MCF 10A (cell line): ENCODE measurements at places on chromosomes 2 and 18. TPM values are rescaled to one million over a fixed set of nuclear protein-coding genes. Genes with fewer than 3 reads are reported as not detected.

GRCh38 chr2:222969491-222969890 lies 82.5 kb upstream of the KCNE4 start:
- H3K27me3 ChIP-seq: no peaks in the 10 kb centered on the region
- no peaks in the 10 kb centered on the region for H3K36me3 ChIP-seq
- no peak overlapping the region for H3K4me3 ChIP-seq

DNA sequence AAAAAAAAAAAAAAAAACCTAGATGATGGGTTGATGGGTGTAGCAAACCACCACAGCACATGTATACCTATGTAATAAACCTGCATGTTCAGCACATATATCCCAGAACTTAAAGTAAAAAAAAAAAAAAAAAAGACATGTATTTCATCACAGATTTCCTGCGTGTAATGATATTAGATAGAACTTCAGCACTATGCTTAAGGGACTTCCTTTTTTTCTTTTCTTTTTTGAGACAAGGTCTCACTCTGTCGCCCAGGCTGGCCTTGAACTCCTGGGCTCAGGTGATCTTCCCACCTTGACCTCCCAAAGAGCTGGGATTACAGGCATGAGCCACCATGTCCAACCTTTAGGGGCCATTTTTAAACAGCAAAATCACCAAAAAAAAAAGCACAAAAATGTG lies 42.0 kb downstream of the NEURL3 start:
- H3K27me3 ChIP-seq: peaks cover 27% of the 10 kb centered on the region
- no peaks in the 10 kb centered on the region for H3K4me1 ChIP-seq
- H3K27ac ChIP-seq: no peak overlapping the region
- no peaks in the 10 kb centered on the region for H3K36me3 ChIP-seq

DNA sequence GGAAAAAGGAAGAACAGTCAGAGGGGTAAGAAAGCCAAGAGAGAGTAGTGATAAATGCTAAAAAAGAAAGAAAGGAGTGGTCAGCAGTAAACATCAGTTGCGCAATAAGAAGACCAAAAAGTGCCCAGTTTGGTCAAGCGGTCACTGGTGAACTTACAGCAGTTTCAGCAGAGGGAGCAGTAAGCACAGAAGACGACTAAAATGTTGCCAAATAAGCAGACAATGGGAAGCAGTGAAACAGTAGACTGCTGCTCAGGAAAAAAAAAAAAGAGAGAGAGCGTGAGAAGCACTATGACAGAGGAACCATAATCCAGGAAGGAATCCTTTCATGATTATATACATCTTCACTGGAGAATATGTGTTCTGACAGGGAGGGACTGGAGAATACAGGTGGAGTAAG lies 45.8 kb downstream of the DNAJC10 start:
- H3K36me3 ChIP-seq: peaks cover 59% of the 10 kb centered on the region
- peak overlapping the region; percentile 47 for H3K27ac ChIP-seq
- peaks cover 14% of the 10 kb centered on the region for H3K4me1 ChIP-seq
- no peaks in the 10 kb centered on the region for H3K27me3 ChIP-seq

- H3K4me3 ChIP-seq: no peak overlapping the region
- no peak overlapping the region for H3K27ac ChIP-seq
- H3K4me1 ChIP-seq: no peaks in the 10 kb centered on the region
- peaks cover 54% of the 10 kb centered on the region for H3K27me3 ChIP-seq
- DNase-seq: no peak
- no peaks in the 10 kb centered on the region for H3K36me3 ChIP-seq
Measured at GRCh38 chr18:60358516-60358915, 14.1 kb downstream of the MC4R start.

The TBR1 gene
- total RNA-seq: 0.12 and 0.26 TPM in 2 replicates

The LCT gene
- total RNA-seq: not detected in 2 replicates

The ASTL gene
- not detected in 2 replicates for total RNA-seq

GRCh38 chr2:127844973-127845372 lies 13.0 kb downstream of the POLR2D start:
- H3K27ac ChIP-seq: no peak overlapping the region
- peaks cover 55% of the 10 kb centered on the region for H3K36me3 ChIP-seq
- H3K4me1 ChIP-seq: no peaks in the 10 kb centered on the region
- DNase-seq: no peak
- no peak overlapping the region for H3K4me3 ChIP-seq
- H3K27me3 ChIP-seq: no peaks in the 10 kb centered on the region

DNA sequence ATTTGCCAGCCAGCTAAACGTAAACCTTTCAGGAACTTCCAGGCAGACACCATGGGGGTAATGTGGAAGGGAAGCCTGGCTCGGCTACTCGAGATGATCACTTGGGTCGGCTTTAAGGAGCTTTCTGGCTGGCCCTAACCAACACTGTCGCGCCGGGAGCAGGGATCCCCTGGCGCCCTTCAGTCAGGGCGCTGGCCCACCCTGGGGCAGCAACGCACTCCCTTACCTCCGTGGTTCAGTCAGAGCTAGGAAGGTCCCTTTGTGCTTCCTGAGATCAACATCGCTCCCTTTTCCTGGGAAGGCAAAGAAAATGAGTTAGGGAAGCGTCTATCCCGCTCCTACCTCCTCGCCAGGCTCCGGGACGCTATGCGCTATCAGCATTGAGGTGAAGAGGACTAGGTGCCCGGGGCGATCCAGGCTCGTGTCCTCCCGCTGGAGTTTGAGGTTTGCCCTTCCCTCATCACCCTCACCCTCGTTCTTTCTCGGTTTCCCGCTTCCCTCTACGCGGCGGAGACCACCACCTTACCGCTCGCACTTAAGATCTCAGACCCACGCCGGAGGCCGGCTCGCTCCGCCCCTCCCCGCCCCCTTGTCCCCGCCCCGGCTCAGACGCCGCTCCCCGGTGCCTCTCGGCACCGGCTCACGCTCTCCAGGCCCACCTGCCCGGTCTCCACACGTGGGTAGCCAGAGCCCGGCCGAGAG lies 449 bp upstream of the ATRAID start:
- peak overlapping the region; percentile 99 for H3K27ac ChIP-seq
- peak overlapping the region; percentile 86 for H3K4me3 ChIP-seq
- DNase-seq: peak; percentile 46
- H3K4me1 ChIP-seq: peaks cover 18% of the 10 kb centered on the region
- peaks cover 49% of the 10 kb centered on the region for H3K36me3 ChIP-seq

The TP53I3 gene
- total RNA-seq: 81.8 and 99.8 TPM in 2 replicates

DNA sequence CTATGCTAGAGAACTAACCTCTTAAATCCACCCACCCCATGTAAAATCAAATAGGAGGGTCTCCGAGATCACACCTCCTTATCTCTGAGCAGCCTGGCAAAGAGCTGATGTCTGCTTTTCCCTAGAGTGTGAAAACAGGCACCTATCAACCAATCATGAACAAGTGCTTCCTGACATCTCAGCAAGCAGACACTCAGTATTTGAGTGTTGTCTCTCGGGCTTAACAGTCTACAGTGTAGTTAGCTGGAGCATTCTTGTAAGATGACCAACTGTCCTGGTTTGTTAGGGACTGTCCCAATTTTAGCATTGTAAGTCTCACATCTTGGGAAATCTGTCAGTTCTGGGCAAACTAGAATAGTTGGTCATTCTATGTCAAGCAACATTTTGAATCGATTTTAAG lies 26.4 kb downstream of the MARCHF4 start:
- H3K27ac ChIP-seq: no peak overlapping the region
- no peak overlapping the region for H3K4me3 ChIP-seq
- no peak for DNase-seq

DNA sequence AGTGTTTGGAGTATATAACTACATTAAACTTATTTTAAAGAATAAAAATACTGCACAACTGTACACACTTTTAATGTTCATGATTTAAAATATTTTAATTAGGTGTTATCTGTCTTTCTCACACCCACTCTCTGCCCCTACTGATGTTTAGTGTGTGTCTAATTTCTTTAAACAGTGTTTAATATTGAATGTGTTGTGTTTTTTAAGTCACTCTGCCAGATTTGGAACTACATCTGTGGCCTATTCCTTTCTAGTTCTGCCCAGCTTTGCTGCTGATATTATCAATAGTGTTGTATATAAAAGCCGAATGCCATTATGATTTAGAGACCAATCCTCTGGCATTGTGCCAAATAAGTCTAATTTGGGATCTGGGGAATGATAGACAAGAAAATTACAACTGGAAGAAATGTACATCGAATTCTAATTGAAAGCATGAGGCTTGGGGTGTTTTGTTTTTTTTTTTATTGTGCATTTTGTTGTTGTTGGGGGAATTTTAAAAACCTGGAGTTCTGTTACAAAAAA lies 398.0 kb downstream of the CPS1 start:
- peaks cover 6% of the 10 kb centered on the region for H3K4me1 ChIP-seq
- H3K27ac ChIP-seq: no peak overlapping the region
- H3K4me3 ChIP-seq: no peak overlapping the region
- no peak for DNase-seq
- H3K36me3 ChIP-seq: no peaks in the 10 kb centered on the region

- no peaks in the 10 kb centered on the region for H3K36me3 ChIP-seq
- no peak overlapping the region for H3K27ac ChIP-seq
- no peaks in the 10 kb centered on the region for H3K27me3 ChIP-seq
- DNase-seq: no peak
- peaks cover 19% of the 10 kb centered on the region for H3K4me1 ChIP-seq
- H3K4me3 ChIP-seq: no peak overlapping the region
Measured at GRCh38 chr2:98454500-98455235, 10.0 kb downstream of the INPP4A start.

The STPG4 gene
- 0.83 TPM in 1 of 2 replicates, not detected in the other for total RNA-seq

GRCh38 chr18:27839141-27839540 lies 337.8 kb downstream of the CDH2 start:
- H3K4me1 ChIP-seq: peaks cover 25% of the 10 kb centered on the region
- H3K36me3 ChIP-seq: no peaks in the 10 kb centered on the region
- H3K4me3 ChIP-seq: no peak overlapping the region
- H3K27ac ChIP-seq: no peak overlapping the region

GRCh38 chr2:9484533-9484932 lies 10.2 kb downstream of the IAH1 start:
- DNase-seq: no peak
- no peaks in the 10 kb centered on the region for H3K27me3 ChIP-seq
- H3K4me1 ChIP-seq: no peaks in the 10 kb centered on the region
- peaks cover 98% of the 10 kb centered on the region for H3K36me3 ChIP-seq

GRCh38 chr2:9239616-9240015 lies 33.0 kb downstream of the ASAP2 start:
- peak overlapping the region; percentile 26 for H3K27ac ChIP-seq
- no peaks in the 10 kb centered on the region for H3K27me3 ChIP-seq
- peaks cover 45% of the 10 kb centered on the region for H3K4me1 ChIP-seq
- no peak overlapping the region for H3K4me3 ChIP-seq
- H3K36me3 ChIP-seq: no peaks in the 10 kb centered on the region
- no peak for DNase-seq

GRCh38 chr2:85914922-85915321 lies 26.1 kb upstream of the ST3GAL5 start:
- no peak overlapping the region for H3K4me3 ChIP-seq
- no peak for DNase-seq
- H3K36me3 ChIP-seq: peaks cover 6% of the 10 kb centered on the region

GRCh38 chr2:43221763-43222474 lies 4.5 kb downstream of the ZFP36L2 start:
- H3K36me3 ChIP-seq: peaks cover 98% of the 10 kb centered on the region
- peak overlapping the region; percentile 83 for H3K27ac ChIP-seq
- peak; percentile 91 for DNase-seq
- H3K4me3 ChIP-seq: peak overlapping the region; percentile 93

The RGPD8 gene
- total RNA-seq: 13.9 and 16.2 TPM in 2 replicates

DNA sequence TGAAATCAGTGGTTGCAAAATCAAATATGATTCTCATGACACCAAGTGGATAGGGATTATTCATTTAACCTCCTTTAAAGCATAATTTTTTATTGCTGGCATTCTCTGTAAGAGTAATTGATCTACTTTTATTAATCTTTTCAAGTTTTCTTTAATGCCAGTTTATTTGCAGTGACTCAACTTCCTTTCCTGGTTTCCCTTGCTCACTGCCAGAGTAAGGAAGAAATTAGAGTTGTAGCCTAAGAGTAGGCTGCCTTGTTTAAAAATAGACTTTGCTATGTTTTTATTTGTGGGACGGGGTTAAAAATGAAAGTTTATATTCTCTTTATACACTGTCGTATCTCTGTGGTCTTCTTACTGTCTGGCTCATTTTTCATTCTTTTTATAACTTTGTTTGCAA lies 148.6 kb downstream of the WDR7 start:
- H3K27ac ChIP-seq: no peak overlapping the region
- H3K4me3 ChIP-seq: no peak overlapping the region
- no peaks in the 10 kb centered on the region for H3K36me3 ChIP-seq
- no peaks in the 10 kb centered on the region for H3K27me3 ChIP-seq

- H3K4me1 ChIP-seq: peaks cover 4% of the 10 kb centered on the region
- no peaks in the 10 kb centered on the region for H3K27me3 ChIP-seq
- DNase-seq: peak; percentile 54
Measured at GRCh38 chr2:169715379-169716237, 18.0 kb upstream of the KLHL23 start.

GRCh38 chr18:73244401-73244800 lies 376.6 kb upstream of the NETO1 start:
- no peaks in the 10 kb centered on the region for H3K27me3 ChIP-seq
- no peak overlapping the region for H3K27ac ChIP-seq
- peaks cover 6% of the 10 kb centered on the region for H3K4me1 ChIP-seq
- no peak for DNase-seq

DNA sequence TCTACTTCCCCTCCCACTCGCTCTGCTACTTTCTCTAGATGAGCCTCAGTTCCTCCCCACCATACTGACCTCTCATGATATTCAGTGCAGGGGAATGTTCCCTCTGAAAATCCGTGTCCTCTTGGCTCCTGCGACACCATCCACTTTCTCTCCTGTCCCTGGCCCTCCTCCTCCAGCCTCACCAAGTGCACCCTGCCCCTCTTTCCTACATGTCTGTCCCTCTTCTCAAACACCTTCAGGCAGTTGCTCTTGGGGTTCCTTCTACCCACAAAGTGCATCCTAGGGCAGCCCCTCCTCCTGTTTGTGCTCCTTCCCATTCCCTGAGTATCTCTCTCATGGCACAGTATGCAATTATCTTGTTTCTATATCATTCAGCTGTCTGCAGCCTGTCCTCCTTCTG lies 246.4 kb upstream of the RAB6C start:
- H3K27me3 ChIP-seq: no peaks in the 10 kb centered on the region
- H3K4me3 ChIP-seq: no peak overlapping the region
- H3K27ac ChIP-seq: no peak overlapping the region
- H3K36me3 ChIP-seq: no peaks in the 10 kb centered on the region
- DNase-seq: no peak

- no peaks in the 10 kb centered on the region for H3K27me3 ChIP-seq
- DNase-seq: peak; percentile 28
- peaks cover 6% of the 10 kb centered on the region for H3K36me3 ChIP-seq
- no peak overlapping the region for H3K27ac ChIP-seq
Measured at GRCh38 chr18:49431165-49431962, 29.1 kb downstream of the DYM start.

The ATP5MC3 gene
- 256 and 277 TPM in 2 replicates for total RNA-seq

The GPR75 gene
- 4.0 and 5.2 TPM in 2 replicates for total RNA-seq

DNA sequence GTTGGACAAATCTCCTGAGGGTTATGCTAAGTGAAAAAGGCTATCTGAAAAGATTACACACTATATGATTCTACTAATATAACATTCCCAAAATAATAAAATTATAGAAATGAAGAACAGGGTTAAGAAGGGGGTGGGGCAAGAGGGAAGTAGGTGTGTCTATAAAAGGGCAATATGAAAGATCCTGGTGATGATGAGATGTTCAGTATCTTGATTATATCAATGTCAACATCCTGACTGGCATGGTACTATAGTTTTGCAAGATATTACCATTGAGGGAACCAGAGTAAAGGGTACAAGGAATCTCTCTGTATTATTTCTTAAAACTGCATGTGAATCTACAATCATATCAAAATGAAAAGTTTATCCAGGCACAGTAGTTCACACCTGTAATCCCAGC lies 16.7 kb downstream of the CFAP53 start:
- no peaks in the 10 kb centered on the region for H3K4me1 ChIP-seq
- DNase-seq: no peak
- H3K27ac ChIP-seq: no peak overlapping the region
- no peak overlapping the region for H3K4me3 ChIP-seq
- H3K27me3 ChIP-seq: no peaks in the 10 kb centered on the region

The ENOSF1 gene
- total RNA-seq: 106 and 111 TPM in 2 replicates
